ENCODE measurements at places on chromosomes 1 and 21. TPM values are rescaled to one million over a fixed set of nuclear protein-coding genes. Genes with fewer than 3 reads are reported as not detected.

- peak; percentile 24 for DNase-seq
- peaks cover 18% of the 10 kb centered on the region for H3K4me1 ChIP-seq
- no peaks in the 10 kb centered on the region for H3K27me3 ChIP-seq
Measured at GRCh38 chr21:15005391-15005790, 59.4 kb downstream of the NRIP1 start.

GRCh38 chr1:192311281-192311680, 5.5 kb upstream of the RGS21 start:
- H3K27ac ChIP-seq = no peak overlapping the region
- no peak for DNase-seq
- H3K4me3 ChIP-seq = no peak overlapping the region
- H3K27me3 ChIP-seq = no peaks in the 10 kb centered on the region
- no peaks in the 10 kb centered on the region for H3K4me1 ChIP-seq

GRCh38 chr1:205240118-205240517, 12.4 kb downstream of the TMCC2 start:
- no peak overlapping the region for H3K4me3 ChIP-seq
- no peaks in the 10 kb centered on the region for H3K27me3 ChIP-seq
- H3K27ac ChIP-seq = no peak overlapping the region
- no peaks in the 10 kb centered on the region for H3K36me3 ChIP-seq
- peaks cover 3% of the 10 kb centered on the region for H3K4me1 ChIP-seq
- DNase-seq = no peak

The SLC22A15 gene
- 5.4 TPM for total RNA-seq

DNA sequence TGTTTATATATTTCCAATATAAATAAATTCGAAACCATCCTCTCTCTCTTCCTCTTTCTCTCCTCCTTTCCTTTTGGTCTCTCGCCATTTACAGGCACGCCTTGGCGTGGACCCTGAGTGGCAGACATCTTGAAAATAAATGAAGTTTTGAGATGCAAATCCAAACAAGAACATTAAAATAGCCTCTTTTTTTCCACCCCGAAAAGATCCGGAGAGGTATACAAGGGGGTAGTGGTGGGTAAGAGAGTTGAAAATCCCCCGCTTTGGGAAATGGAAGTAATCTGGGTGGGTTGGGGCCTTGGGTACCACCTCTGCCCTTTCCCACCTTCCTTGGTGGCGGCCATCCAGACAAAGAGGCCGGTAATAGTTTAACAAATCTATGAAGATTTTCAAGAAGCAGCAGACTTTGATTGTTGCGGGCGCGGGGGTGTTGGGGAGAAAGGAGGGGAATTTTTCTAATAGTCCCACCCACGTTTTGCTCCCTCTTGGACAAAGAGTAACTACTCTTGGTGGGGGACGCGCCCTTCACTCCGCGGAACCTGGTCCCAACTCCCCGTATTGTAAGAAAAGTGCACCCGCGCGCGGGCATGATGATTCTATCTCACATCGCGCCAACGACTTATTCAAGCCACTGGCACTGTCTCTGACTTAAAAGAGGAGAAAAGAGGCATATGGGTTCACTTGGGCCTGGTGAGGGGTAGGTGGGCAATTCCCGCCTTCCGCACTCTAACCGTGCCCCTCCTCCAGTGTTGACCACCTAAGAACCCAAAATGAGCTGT, 4.0 kb upstream of the FOXD3 start:
- no peak overlapping the region for H3K4me3 ChIP-seq
- no peaks in the 10 kb centered on the region for H3K36me3 ChIP-seq
- peaks cover 21% of the 10 kb centered on the region for H3K4me1 ChIP-seq
- no peak for DNase-seq
- peaks cover 72% of the 10 kb centered on the region for H3K27me3 ChIP-seq
- H3K27ac ChIP-seq = no peak overlapping the region

DNA sequence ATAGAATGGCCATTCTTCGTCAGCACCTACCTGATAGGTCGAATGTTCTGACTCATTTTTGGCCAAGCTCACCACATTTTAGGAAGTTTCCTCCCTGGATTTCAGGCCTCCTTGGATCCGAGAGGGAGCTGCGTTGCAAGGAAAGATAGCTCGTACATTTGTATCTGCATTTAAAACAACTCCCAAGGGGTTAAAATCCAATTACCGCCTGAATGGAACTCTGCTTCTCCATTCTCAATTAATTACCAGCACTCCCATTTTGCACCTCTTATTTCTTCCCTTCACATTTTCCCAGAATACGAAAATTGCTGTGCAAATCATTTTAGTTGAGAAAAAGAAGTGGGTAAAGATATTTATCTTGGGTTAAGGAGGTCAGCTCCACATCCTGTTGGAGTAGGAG, 610.7 kb downstream of the NPHP4 start:
- no peak overlapping the region for H3K4me3 ChIP-seq
- H3K4me1 ChIP-seq = no peaks in the 10 kb centered on the region

The CTTNBP2NL gene
- total RNA-seq = 11.8 TPM

The CAMSAP2 gene
- 42.5 TPM for total RNA-seq

- H3K4me1 ChIP-seq = no peaks in the 10 kb centered on the region
- no peak overlapping the region for H3K4me3 ChIP-seq
- no peaks in the 10 kb centered on the region for H3K27me3 ChIP-seq
- H3K36me3 ChIP-seq = peaks cover 8% of the 10 kb centered on the region
Measured at GRCh38 chr1:182817802-182818201, 21.3 kb upstream of the DHX9 start.

DNA sequence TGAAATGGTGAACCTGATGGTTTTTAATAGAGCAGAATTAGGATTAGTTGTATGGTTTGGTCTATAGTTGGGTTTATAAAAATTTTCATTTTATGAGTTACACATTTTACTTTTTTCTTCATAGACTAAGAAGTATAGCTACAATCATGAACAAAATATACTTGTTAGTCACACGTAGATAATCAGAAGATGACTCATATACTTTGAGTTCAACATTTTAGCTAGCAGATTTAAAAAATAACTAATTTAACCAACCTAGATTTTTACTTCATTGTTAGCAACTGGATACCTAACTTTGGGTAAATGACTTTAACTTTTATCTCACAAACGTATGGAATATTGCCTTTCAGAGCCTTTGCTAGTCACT, 27.9 kb downstream of the MORC3 start:
- H3K4me3 ChIP-seq = no peak overlapping the region
- no peak overlapping the region for H3K27ac ChIP-seq
- no peaks in the 10 kb centered on the region for H3K27me3 ChIP-seq

DNA sequence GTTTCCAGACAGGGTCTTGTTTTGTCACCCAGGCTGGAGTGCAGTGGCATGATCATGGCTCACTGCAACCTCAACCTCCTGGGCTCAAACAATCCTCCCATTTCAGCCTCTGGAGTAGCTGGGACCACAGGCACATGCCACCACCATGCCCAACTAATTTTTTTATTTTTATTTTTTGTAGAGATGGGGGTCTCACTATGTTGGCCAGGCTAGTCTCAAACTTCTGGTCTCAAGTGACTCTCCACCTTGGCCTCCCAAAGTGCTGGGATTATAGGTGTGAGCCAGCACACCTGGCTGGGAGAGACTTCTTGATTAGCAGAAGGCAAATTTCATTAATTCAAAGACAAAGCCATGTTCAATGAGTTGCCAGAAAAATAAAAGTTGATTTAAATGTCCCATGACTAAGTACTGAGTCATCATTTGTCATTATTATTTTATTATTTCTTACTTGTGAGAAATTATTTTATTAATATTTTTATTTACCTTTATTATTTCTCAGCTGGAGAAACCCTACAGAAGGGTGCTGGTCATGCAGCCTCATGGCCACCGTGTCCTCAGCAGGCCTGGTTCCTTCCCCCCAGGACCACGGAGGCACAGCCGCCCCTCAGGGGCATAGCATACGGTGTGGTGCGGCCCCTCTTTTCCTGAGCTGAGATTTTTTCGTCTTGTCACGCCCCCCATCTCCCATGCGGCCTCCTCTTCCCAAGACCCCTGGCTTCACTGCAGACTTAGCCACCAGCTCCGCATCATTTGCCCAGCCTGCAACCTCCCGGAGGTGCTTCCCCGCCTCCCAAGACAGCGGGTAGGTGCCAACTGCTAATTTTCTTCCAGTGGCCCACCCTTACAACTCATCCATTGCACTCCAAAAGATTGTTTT, 55.3 kb upstream of the SIM2 start:
- no peak overlapping the region for H3K4me3 ChIP-seq
- no peaks in the 10 kb centered on the region for H3K4me1 ChIP-seq
- H3K36me3 ChIP-seq = no peaks in the 10 kb centered on the region
- no peak for DNase-seq

DNA sequence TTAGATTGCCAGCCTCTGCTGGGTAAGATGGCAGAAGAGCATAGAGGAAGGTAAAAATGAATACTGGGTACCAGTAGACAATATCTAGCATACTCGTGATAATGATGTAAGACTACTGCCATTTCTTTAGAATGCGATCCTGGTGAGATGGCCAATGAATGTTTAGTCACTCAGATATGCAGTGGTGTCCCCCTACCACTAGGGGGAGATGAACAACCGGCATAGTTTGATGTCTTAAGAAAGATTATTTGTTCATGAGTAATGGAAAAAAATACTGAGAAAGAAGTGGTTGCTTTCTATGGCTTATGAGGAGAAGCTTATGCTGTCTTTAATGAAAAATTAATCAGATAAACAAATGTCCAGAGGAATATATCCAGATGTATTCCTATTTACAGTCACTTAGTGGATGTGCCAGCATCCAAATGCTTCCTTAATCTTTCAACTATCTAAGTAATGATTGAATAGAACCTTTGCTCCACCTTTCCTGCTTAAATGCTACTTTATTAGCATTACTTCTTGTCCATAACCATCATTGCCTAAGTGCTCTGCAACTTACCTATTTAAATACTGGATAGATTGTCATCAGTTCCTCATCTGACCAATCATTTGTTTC, 256.6 kb downstream of the ST6GALNAC3 start:
- no peaks in the 10 kb centered on the region for H3K27me3 ChIP-seq
- no peaks in the 10 kb centered on the region for H3K36me3 ChIP-seq
- no peak overlapping the region for H3K4me3 ChIP-seq

DNA sequence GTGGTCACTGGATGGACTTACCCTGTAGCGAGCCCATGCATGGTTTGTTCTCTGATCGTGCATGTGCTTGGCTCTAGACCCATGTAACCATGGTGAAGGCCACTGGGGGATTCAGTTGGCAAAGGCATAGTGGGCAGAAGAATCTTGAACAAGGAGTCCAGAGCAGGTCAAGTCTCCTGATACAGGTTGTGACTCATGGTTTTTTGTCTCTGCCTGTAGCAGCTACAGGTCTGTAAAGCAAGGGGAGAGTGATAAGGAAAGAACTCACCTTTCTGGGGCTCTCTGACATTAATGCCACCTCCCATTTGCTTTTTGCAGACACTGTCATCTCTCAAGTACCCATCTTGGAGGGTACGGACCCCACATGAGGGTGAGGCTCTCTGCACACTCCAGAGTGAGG, 153.4 kb upstream of the CAMK1G start:
- peak; percentile 34 for DNase-seq
- no peak overlapping the region for H3K4me3 ChIP-seq
- no peak overlapping the region for H3K27ac ChIP-seq
- H3K4me1 ChIP-seq = peaks cover 20% of the 10 kb centered on the region

DNA sequence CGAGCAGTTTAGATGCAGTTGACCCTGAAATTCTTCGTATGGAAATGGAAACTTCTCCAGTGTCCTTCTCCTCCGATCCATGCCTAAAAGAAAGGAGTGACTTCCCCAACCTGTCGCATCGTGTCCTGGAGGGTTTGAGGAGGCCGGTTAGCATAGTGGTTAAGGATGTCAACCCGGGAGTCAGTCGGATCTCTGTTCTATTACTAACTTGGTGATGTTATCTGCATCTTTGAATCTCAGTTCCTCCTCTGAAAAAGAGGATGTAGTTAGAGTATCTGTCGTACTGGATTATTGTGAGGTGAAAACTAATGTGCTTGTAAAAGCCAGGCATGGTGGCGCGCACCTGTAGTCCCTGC, 684 bp downstream of the ZBTB8B start:
- H3K27me3 ChIP-seq = no peaks in the 10 kb centered on the region
- H3K27ac ChIP-seq = no peak overlapping the region
- peaks cover 12% of the 10 kb centered on the region for H3K4me1 ChIP-seq

The NPHS2 gene
- total RNA-seq = not detected

The ZMYND12 gene
- 6.5 TPM for total RNA-seq

GRCh38 chr1:16324456-16324890, 27.8 kb downstream of the FBXO42 start:
- H3K4me1 ChIP-seq = peaks cover 16% of the 10 kb centered on the region
- no peaks in the 10 kb centered on the region for H3K27me3 ChIP-seq
- H3K4me3 ChIP-seq = no peak overlapping the region
- H3K27ac ChIP-seq = no peak overlapping the region
- peak; percentile 55 for DNase-seq

The LHX8 gene
- total RNA-seq = not detected

The ATP5IF1 gene
- total RNA-seq = 307 TPM

The NT5C1A gene
- not detected for total RNA-seq

DNA sequence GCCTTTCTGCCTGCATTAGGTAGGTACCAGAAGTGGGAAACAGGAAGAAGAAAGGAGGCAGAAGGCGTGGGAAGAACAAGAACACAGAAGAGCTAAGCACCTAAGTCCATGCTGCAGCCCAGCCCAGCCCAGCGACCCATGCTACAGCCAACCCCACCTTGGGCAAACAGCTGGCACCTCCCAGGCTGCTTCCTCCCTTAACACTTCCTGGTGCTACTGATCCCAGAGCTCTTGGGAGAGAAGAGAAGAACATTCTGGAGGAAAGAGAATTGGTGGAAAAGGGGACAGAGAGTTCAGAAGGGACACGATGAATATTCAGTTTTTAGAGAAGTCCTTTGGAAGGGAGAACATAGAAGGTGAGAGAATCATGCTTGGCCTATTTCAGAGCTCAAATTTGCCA, 28.5 kb downstream of the PLEKHA6 start:
- H3K36me3 ChIP-seq = no peaks in the 10 kb centered on the region
- no peak for DNase-seq
- H3K27me3 ChIP-seq = no peaks in the 10 kb centered on the region
- no peaks in the 10 kb centered on the region for H3K4me1 ChIP-seq
- H3K27ac ChIP-seq = no peak overlapping the region

- no peak overlapping the region for H3K27ac ChIP-seq
- peaks cover 20% of the 10 kb centered on the region for H3K36me3 ChIP-seq
- DNase-seq = no peak
- H3K4me3 ChIP-seq = no peak overlapping the region
Measured at GRCh38 chr1:23304140-23304620, 39.9 kb downstream of the HNRNPR start.

The AGT gene
- 4.0 TPM for total RNA-seq

- H3K4me3 ChIP-seq = no peak overlapping the region
- no peak overlapping the region for H3K27ac ChIP-seq
- H3K27me3 ChIP-seq = no peaks in the 10 kb centered on the region
- DNase-seq = no peak
- H3K36me3 ChIP-seq = no peaks in the 10 kb centered on the region
Measured at GRCh38 chr1:35725596-35725995, 6.9 kb upstream of the C1orf216 start.

The NUP210L gene
- total RNA-seq = not detected

The CTBS gene
- 16.8 TPM for total RNA-seq

DNA sequence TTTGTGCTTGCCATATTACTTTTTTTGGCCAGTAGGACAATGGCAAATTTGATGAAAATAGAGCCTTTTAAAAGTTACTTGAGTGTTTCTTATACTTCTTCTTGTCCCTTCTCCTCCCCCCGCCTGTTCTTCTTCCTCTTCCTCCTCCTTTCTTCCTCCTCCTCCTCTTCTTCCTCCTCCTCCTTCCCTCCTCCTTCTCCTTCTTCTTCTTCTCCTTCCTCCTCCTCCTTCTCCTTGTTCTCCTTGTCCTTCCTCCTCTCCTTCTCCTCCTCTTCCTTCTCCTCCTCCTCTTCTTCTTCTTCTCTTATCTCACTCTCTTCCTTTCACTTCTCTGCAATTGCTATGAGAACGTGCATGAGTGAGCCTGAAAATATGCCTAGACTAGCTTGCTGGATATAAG, 466.2 kb upstream of the NR5A2 start:
- H3K4me1 ChIP-seq = no peaks in the 10 kb centered on the region
- no peak for DNase-seq
- H3K4me3 ChIP-seq = no peak overlapping the region

GRCh38 chr1:225827076-225827475, 17.2 kb downstream of the EPHX1 start:
- DNase-seq = no peak
- H3K36me3 ChIP-seq = peaks cover 30% of the 10 kb centered on the region
- H3K27ac ChIP-seq = no peak overlapping the region
